ENCODE measurements at places on chromosomes 13 and 19.

DNA sequence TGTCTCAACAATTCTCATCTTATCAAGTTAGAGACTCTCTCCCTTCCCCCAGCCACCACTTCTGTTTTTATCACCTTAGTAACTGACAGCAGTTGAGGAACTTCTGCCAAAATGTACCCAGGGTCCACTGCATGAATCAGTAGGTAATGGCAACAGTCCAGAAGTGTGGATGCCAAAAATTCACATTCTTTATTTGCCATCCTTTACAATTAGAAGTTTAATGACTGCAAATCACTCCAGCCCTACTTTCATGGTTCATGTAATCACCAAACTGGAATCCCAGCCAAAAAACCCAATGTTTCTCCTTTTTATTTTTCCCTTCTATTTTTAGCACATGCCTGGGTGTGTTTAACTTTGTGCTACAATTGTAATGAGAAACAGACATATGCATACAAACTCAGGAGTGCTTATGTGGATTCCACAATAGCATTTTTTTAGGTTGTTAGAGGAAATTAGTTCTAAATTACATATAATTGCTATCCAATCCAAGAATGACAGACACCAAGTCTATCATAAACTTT, 243.5 kb downstream of the RGCC start:
- DNase-seq = peak; percentile 36

- no peak for DNase-seq
These were observed 78.8 kb downstream of the CRYL1 start for GRCh38 chr13:20446900-20447299.

DNA sequence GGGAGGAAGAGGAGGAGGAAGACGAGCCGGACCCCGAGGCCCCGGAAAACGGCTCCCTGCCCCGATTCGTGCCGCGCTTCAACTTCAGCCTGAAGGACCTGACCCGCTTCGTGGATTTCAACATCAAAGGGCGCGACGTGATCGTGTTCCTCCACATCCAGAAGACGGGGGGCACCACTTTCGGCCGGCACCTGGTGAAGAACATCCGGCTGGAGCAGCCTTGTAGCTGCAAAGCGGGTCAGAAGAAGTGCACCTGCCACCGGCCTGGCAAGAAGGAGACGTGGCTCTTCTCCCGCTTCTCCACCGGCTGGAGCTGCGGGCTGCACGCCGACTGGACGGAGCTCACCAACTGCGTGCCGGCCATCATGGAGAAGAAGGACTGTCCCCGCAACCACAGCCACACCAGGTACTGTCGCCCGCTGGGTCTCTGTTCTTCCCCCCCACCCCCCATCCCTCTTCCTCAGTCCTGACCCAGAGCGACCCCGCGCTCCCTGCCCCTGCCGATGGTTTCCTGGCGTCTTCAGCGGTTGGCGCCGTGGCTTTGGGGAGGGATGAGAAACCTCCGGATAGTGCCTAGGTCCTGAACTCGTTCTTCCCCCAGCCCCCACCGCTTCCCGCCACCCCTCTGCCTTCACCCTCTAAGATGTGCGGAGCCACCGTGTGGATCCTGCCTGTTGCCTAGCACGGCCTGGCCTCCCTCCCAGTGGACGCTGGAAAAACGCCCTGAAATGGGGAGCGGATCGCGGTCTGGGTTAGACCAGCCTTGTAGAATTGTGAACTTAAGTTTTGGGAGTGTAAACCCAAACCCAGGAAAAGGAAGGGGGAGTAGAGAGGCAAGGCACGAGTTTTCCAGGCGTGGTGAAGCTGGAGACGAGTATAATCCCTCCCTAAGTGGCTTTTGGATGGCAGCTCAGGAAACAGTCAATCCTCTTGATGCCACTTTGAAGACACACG, 1.5 kb downstream of the HS6ST3 start:
- DNase-seq = no peak

GRCh38 chr13:25744178-25744577, 307.6 kb downstream of the SHISA2 start:
- no peak for DNase-seq

DNA sequence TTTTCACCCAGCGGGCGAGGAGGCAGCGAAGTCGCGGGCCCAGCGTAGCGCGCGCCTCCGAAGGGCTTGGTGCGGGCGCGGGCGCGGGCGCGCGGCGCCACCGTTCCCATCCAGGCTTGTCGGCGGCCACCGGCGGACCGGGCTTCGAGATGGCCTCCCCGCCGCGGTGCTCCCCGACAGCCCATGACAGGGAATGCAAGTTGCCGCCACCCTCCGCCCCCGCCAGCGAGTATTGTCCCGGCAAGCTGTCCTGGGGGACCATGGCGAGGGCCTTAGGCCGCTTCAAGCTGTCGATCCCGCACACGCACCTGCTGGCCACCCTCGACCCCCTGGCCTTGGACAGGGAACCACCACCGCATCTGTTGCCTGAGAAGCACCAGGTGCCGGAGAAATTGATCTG, at the start of gene WDR88:
TSS of gene WDR88 (plus strand) at position 94 of the 400 bp plus-strand sequence. CDS start at position 150, 56 bp downstream.
- DNase-seq = no peak

- no peak for DNase-seq
These were observed 206.8 kb downstream of the PCDH9 start for GRCh38 chr13:67023130-67023876.

DNA sequence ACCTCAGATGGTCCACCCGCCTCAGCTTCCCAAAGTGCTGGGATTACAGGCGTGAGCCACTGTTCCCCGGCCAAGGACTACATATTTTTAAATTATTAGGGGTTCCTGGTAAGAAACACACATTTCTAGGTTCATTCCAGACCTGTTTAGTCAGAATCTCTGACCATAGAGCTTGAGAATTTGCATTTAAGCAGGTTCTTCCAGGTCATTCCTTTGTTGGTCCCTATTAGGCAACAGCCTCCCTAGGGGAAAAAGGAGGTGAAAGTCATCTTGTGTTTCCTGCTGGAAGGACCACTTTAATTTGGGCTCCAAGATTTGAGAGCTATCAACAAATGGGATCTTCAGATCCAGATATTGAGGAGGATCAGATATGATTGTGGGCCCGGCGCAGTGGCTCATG, 16.3 kb downstream of the S1PR2 start:
- DNase-seq = no peak

DNA sequence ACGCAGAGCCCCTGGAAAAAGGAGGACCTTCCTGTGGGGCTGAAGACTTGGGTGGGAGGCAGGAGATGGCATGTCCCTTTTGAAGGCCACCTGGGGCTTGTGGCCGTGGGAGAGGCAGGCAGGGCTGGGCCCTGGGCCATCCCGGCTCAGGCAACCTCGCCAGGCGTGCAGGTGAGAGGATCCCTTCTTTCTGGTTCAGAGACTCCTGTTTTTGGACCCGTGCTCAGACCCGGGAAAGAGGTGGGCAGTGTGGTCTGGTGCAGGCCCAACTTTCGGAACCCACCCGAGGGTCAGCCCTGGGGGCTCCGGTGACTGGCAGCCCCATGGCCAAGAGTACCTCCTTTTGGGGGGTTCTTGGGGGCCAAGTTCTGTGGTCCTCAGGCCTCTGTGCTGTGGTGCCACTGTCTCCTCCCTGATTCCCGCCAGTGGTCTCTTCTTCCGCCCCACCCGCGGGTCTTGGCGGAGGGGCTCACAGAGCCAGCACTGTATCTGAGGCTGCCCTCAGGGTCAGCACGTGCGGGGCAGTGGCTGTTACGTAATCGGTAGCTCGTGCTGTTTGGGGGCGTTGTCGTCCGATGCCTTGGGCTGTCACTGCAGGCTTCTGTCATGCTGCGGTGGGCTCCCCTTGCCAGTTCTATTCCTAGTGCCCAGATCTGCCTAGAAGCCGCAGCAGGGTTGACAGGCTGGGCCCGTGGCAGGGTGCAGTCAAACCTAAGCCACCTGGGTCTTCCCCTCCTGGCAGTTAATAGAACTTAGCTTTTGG, 42.7 kb downstream of the KDM4B start:
- DNase-seq = no peak

GRCh38 chr19:36099166-36099785, 11.7 kb upstream of the OVOL3 start:
- no peak for DNase-seq

DNA sequence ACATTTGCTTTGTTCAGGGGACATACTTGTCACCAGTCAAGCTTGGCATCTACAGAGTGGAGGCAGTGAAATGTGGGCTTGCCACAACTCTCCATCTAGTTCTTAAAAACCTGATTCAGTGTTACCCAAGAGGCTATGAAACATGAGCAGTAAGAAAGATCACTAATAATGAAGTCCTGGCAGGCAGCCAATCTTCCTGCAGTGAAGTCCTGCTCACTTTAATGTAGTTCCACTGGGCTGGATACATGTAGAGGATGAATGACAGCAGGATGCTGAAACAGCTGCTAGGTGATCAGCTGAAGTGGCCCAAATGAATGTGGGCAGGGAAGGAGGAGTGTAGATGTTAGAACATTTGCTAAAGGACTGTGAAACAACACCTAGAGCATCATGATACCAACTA, 1213.1 kb downstream of the OLFM4 start:
- DNase-seq = no peak

DNA sequence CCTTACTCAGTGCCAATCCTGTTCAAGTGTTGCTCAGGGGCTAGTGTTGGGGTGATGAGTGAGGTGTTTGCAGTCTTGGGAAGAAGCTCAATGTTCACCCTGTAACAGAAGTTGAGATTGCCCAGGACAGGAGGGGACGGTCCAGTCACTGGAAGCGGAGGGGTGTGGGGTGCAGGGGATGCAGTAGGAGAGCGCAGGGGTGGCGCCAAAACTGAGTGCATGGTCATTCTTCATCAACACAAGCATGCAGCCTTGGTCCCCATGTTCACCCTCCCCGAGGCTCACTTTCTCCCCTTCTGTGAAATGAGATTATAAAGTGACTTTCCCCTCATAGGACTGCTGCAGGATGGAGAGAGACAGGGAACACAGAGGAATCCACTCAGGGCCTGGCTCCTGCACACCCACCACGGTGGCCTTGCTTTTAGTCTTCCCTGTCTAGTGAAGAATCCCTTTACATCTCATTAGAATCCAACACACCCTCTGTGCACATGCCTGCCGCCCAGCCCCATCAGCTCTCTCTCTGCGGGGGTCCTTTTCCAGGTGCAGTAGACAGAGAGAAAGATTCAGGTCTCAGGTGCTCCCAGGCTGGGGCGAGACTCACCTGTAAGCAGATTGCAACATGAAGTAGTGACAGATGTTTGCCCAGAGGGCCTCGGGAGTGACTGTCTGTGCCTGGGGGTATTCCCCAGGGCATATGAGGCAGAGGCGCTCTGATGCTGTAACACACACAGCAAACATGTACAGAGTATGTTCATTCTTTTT, 93.2 kb downstream of the TSHZ3 start:
- no peak for DNase-seq

- no peak for DNase-seq
These were observed 10.1 kb downstream of the ZNF714 start for GRCh38 chr19:21092109-21092508.

GRCh38 chr13:24348385-24348784, 39.0 kb downstream of the C1QTNF9 start:
- DNase-seq = no peak

DNA sequence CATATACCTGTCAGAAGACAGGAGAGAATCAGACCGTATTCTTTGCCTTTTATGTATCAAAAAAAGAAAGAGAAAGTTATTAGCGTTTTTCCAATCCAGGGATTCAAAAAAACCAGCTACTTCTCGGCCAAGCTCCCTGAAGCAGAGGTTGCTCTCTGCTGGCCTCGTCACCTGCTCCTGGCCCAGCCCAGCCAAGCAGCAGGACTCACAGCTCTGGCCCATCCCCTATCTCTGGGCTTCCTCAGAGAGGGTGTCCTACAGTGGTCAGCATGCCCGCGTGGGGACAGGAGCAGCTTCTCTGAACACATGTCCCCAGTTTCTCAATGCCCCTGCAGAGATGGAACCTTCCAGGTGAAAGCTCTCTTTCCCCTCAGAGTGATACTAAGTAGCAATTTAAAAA, 209.0 kb downstream of the URI1 start:
- DNase-seq = no peak

GRCh38 chr19:56076498-56076897, 44.6 kb downstream of the ZNF787 start:
- DNase-seq = no peak

DNA sequence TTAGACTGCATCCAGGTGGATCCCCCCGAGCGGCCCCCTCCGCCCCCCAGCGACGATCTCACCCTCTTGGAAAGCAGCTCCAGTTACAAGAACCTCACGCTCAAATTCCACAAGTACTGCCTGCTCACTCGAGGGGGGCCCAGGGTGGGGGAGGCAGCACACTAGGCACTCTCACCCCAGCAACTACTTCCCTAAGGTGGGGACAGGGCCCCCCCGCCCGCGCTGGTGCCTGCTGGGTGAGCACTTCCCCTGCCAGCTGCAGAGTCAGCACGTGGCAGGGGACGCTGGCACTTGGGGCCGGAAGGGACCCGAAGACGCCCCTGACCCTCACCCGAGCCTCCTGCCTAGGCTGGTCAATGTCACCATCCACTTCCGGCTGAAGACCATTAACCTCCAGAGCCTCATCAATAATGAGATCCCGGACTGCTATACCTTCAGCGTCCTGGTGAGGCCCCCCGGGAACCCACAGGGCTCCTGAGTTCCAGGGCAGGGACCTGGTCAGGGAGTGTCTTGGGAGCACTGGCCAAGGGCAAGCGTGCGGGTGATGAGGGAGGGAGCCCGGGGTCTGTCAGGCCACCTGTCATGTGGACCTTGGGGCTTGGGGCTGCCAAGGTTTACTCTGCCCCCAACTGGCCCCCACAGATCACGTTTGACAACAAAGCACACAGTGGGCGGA, 5.2 kb downstream of the MCOLN1 start:
- DNase-seq = no peak

DNA sequence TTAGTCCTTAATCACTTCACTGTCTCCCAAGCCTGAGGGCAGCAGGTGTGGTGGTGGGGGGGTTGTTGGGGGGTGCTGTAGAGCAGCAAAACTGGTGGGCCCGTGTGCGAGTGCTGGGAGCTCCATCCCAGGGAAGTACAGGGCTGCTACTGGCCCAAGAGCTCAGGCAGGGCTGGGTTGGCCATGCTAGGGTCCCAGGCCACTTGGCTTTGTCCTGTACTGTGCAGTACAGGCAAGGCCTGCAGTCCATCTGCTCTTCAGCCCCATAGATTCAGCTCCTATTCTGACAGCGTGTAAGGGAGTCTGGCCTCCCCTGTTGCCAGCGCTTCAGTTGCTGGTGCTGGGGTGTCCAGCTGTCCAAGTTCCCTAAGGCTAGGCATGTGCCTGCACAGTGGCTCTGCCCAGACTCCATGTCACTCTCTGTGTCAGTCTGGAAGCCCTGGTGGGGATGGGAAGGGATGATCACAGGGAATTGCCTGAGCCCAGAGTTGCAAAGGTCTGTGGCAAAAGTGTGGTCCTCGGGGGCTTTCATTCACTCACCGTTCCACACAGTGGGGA, 1261.7 kb downstream of the EFNB2 start:
- no peak for DNase-seq

DNA sequence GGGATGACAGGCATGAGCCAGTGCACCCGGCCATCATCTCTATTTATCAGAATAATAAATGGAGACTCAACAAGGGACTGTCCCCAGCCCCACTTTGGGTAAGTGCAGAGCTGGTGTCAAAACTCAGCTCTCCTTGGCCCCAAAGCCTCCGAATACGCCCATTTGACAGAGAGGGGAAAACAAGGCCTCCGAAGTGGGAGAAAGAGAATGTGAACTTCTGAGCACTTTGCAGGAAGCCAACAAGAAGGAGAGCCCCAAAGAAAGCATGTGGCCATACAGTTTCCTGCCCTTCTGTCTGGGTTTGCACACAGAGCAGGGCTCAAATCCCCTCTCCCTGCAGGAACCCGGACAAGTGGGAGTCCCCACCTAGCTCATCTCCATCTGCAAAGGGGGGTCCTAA, 1.6 kb downstream of the CEACAM16 start:
- DNase-seq = no peak

Data from HS-27A (cell line).